ENCODE measurements at places on chromosomes 6 and 20.

DNA sequence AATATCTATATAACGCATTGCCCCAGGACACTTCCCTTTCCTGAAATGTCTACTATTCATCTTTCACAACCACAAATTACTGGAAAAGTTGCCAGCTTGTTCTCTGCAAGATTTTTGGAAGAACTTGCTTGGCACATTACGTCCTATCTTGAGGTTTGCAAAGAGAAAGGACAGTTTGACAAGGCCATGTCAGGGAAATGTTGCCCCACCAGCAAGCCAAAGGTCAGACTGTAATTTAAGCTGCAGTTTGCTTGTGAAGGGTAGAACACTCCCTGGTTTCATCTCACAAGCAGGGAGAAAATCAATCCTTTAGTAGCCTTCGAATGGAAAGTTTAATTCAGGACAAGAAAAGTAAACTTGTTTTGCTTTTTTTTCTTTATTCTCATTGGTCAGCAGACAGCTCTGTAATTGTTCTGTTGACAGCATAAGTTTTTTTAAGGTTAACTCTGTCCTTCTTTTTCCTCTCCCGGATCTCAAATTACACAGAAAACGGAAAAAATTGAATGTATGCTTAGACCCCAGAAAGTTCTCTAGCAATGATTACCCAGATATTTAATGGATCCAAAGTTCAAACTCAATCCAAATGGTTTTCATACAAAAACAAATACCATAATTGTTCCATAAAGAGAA, 541.8 kb upstream of the NRSN1 start:
- DNase-seq: no peak

- DNase-seq: no peak
Measured at GRCh38 chr6:6987749-6988148, 120.0 kb upstream of the RREB1 start.

DNA sequence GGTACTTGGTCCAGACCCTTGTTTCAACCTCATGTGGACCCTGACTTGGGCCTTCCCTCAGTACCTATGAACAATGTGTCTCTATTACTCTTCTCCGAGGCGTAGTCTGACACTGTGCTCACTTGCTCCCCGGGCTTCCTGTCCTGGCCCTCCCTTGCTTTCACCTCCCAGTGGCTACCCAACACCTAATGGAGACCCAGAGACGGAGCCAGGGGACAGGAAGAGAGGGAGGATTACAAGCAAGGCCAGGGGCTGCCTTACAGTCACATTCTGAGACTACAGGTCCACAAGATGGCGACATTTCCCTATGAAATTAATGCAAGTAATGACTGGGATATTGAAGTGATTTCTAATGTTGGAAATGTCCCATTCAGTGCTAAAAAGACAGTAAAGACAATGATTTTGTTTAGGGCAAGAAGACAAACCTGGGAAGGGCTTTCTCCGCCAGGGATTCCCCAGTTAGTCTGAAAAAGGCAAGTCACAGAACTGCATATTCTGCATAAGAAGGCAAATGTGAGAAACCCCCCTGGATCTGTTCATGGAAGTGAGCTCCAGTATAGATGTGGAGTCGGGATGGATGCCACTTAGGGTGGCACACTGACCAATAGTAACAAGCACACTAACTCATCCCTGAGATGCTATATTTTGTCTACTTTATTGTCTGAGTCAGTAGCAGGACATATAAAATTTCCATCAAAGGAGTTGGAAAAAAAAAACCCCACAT, 44.0 kb upstream of the ZBTB24 start:
- peak; percentile 31 for DNase-seq

GRCh38 chr20:478949-479429, 16.7 kb upstream of the TBC1D20 start:
- peak; percentile 22 for DNase-seq

- no peak for DNase-seq
Measured at GRCh38 chr6:113500221-113500620, 356.9 kb upstream of the MARCKS start.

DNA sequence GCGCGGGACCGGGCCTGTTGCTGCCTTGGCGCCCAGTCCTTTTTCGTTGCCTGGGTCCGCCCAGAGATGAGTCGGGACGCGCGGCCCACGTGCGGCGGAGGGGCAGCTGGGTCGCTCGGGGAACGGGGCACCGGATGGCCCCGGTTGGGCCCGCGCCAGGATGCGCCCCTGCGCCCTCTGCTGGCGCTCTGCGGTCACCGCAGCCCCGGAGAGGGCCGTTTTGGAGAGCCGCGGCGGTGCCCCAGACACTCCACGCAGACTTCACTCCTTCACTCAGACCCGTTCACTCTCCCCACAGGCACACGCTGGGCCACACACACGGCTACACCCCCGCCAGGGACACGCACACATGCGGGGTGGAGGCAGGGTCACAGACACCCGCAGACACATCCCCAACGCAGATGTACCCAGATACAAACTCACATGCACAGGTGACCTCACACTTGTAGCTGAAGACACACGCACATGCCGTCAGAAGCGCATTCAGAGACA, 38.8 kb downstream of the SRC start:
- peak; percentile 73 for DNase-seq

Measured in right kidney (tissue), 9 donors.